ENCODE measurements at places on chromosomes 12 and 14. TPM values are rescaled to one million over a fixed set of nuclear protein-coding genes. Genes with fewer than 3 reads are reported as not detected.
A peak's percentile ranks its signal among the peaks of the same experiment; 100 is the strongest.

Gene BEGAIN
- 0.70 TPM for total RNA-seq

Gene KCNC2
- total RNA-seq = 0.08 TPM

Gene SUOX
- total RNA-seq = 56.1 TPM

Gene CCDC38
- 0.93 TPM for total RNA-seq

Gene DCTN2
- 28.9 TPM for total RNA-seq

Gene OTOGL
- total RNA-seq = 0.03 TPM

- DNase-seq = no peak
Observed at GRCh38 chr14:77681196-77682157, 26.3 kb downstream of the ALKBH1 start.

DNA sequence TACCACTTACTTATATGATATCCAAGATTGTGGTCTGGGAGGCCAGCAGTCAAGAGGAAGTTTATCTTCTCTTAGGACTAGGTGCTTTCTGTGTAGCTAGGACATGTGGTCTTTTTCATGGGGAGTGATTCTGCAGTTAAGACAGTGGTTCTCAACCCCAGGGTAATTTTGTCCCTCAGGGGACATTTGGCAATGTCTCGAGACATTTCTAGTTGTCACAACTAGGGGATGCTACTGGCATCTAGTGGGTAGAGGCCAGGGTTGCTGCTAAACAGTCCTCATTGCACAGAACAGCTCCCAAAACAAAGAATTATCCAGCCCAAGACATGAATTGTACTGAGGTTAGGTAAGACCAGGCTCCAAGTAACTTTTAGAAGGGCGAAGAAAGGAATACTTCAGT lies 20.0 kb downstream of the AMDHD1 start:
- DNase-seq = no peak

DNA sequence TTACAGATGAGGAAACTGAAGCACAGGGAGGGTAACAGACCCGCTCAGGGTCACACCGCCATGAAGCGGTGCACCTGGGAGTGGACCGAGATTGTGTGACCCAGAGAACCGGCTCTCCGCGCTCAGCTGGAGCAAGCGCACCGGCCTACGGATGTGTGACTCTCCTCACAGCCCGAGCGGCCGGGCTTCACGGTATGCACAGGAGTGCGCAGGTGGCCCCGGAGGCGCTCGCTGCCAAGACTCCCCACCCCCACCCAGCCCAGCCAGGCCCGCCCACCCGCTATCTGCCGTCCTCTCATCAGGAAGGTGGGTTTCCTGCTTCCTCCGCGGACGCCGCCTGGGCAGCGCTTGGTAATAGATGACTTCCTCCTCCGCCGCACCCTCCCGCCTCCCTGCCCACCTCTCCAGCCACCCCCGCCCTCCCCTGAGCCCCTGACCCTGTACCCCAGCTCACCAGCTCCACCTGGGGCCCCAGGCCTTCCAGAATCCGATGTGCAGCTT lies 110.7 kb downstream of the NCOR2 start:
- DNase-seq = no peak

GRCh38 chr12:71440763-71441748 lies 1.5 kb downstream of the LGR5 start:
- peak; percentile 70 for DNase-seq

DNA sequence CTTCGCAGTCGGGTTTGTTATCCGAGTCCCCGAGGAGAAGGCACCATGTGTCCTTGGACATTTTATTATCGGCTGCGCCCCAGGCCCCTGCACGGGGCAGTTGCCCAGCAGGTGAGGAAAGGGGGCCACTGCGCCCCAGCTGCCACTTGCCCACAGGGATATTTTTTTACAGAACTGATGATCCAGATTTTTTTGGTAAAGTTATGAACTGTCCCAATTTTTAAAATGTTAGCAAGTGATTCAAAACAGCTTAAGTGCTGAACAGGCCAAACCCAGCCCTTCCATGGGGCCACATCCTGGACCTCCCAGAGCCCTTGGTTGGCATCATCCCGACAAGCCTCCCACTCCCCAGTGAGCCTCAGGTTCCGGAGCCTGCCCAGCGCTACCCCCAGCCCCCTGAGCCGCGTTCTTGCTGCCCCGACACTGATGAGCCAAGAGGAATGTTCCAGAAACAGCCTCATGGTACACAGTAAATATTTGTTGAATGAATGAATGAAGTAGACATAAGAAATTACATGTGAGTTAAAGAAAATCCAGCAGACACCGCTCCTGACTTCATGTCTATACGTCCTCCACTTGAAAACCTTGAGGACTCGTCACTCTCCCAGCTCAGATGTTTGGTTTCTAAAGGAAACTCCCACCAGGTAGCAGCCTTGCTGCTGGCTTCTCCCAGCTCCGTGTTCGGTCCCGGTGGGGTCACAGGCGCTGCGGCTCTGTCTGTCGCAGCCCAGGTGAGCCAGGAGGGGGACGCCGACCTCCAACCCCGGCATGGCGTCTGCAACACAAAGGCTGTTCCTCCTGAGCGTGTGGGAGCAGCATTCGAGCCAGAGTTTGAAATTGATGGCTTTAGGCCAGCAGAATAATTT lies 88.5 kb downstream of the ADGRD1 start:
- DNase-seq = no peak

- DNase-seq = no peak
Observed at GRCh38 chr12:3636328-3636727, 116.6 kb downstream of the CRACR2A start.

GRCh38 chr12:27589419-27589818 lies 65.4 kb downstream of the PPFIBP1 start:
- no peak for DNase-seq

- DNase-seq = no peak
Observed at GRCh38 chr12:1575408-1576401, 18.7 kb downstream of the FBXL14 start.

- no peak for DNase-seq
Observed at GRCh38 chr12:93699271-93700145, 22.3 kb downstream of the CRADD start.

GRCh38 chr14:33792009-33792719 lies 158.7 kb downstream of the EGLN3 start:
- DNase-seq = no peak

DNA sequence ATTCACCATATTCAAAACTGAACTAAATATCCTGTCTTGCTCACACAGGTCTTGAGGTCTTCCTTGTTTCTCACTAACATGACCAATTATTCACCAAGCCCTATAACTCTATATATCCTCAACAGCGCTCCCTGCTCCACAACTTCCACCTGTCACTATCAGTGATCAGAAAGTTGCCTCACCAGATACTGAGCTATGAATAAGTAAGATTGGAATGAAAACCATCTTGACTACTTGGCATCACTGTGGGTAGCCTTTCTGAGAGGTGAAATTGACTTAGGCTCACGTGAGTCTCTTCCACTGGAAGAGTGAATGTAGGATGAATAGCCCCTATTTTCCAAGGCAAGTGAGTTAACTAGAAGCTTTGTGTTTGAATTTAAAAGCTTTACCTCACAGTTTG lies 167.1 kb downstream of the PIK3C2G start:
- no peak for DNase-seq

DNA sequence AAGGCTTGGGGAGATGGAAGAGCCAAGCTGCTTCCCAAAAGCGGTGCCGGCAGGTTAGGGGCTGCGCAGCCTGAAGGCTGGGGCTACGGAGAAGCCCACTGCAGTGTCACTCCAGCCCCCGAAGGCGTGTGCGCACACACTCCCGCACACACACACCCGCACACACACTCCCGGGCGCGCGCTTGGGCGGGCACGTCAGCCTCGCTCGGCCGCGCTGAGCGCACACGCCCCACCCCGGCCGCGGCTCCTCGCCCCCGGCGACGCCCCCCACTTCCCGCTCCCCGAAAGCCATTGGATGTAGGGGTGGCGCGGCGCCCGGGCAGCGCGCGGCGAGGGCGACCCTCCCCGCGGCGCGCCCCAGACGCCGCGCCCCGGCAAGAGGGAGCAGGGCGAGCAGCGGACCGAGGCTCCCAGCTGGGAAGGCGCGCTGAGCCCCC lies at the start of gene KCNK10:
TSS of gene KCNK10 (minus strand) at position 184 of the 437 bp plus-strand sequence. CDS start 471 bp downstream, outside the sequence.
- DNase-seq = no peak

- no peak for DNase-seq
Observed at GRCh38 chr12:94025068-94025467, 123.3 kb upstream of the PLXNC1 start.

DNA sequence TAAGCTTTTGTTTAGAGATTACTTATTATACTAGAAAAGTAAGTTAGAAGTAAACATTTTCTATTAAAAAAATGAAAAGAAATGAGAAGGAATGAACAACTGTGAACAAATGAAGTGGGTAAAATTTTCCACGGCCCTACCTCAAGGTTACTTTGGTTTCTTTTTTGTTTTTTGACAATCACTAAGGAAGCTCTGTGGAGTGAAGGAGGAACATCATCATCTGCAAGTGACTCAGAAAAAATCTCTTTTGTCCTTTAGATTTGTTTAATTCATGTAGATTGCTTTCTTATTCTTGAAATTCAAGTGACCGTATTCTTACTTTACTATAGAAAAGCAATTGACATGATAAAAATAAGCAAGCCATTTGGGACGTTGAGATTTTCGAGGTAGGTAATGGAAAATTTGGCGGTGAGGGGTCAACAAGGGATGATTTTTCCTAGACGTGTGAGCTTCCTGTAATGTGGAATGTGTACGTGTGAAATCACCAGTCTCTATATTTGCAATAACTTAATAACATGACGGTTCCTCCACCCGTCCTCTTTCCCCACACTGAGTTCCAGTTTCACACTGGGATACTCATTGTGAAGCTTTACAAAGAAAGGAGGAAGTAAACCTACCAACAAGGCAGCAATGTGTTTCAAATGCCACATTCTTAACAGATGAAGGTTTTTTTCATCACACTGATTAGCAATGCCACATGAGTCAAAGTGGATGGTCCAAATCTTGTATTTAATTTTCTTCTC lies 62.3 kb upstream of the EGLN3 start:
- DNase-seq = no peak

GRCh38 chr14:104036212-104036611 lies 49.3 kb upstream of the ASPG start:
- DNase-seq = no peak

DNA sequence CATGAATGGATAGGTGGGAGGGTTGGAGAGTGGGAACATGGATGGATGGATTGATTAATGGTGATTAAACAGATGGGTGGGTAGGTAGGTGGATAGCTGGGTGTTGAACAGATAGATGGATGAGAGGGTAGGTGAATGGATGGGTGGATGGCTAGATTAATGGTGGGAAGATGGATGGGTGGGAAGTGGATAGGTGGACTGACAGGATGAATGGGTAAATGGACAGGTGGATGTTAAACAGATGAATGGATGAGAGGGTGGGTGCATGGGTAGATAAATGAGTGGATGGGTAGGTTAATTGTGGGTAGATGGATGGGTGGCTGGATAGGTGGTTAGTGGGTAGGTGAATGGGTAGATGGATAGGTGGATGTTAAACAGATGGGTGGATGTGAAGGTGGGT lies 147.0 kb upstream of the NOS1 start:
- DNase-seq = no peak

GRCh38 chr14:56261046-56261445 lies 142.8 kb downstream of the PELI2 start:
- DNase-seq = no peak

DNA sequence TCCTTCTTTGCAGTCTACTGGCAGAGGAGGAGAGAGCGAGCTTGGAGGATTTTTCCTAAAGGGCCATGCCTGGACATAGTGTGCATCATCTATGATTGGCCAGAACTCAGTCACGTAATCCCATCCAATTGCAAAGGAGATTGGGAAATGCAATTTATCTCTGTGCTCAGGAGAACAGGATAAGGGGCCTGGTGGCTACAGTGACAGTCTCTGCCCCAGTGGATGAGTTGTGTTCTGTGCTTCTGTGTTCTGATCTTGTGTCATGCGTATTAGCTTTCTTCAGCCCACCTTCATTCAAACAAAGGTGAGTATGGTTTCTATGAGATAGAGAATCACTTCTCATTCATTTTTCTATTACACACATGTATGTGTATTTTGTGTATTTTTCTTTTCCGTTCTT lies 144.3 kb downstream of the NRXN3 start:
- no peak for DNase-seq

GRCh38 chr14:67785270-67786109 lies 30.9 kb downstream of the ZFYVE26 start:
- DNase-seq = no peak

GRCh38 chr12:72622556-72622955 lies 350.4 kb downstream of the TRHDE start:
- DNase-seq = no peak

DNA sequence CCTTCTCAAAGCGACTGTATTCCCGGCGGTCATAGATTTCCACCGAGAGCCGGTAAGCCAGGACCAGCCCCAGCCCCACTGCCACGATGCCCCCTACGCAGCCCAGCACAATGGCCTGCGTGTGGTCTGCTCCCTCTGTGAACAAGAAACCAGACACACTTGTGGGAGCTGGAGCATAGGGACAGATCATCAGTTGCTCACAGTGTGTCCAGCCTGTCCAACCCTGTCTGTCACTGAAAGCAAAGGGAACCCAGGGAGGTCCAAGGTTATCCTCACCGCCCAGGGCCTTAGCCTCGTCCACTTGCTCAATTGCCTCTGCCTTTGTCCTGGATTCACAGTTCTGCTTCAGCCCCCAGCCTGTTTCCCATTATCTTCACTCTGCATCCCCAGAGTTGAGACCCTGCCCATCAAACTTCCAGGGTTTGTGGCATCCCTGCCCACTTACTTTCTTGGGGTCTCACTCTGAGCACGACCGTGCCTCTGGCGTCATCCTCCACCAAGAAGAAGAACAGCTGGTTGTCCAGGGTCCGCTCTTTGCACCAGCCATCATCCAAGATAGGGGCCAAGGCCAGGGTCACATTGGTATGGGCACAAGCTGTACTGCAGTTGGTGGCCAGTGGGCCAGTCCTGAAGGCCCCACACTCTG lies 11.3 kb upstream of the CSAD start:
- DNase-seq = no peak

GRCh38 chr12:24632466-24632865 lies 316.4 kb downstream of the BCAT1 start:
- DNase-seq = no peak
